ENCODE measurements at places on chromosomes 3 and 15. TPM values are rescaled to one million over a fixed set of nuclear protein-coding genes. Genes with fewer than 3 reads are reported as not detected.

Gene CDHR4
- not detected for polyA plus RNA-seq

Gene TYRO3
- 166 TPM for polyA plus RNA-seq

Gene STRA6
- polyA plus RNA-seq, result 25.0 TPM

Gene LOXL1
- polyA plus RNA-seq, result 84.6 TPM

Gene DLL4
- polyA plus RNA-seq, result 6.9 TPM

Gene RASGRP1
- 13.9 TPM for polyA plus RNA-seq

Gene CCDC32
- polyA plus RNA-seq, result 28.8 TPM

Gene COL8A1
- 5.4 TPM for polyA plus RNA-seq

Gene PRKCD
- 17.8 TPM for polyA plus RNA-seq

Gene PPP1R14D
- 0.48 TPM for polyA plus RNA-seq

Gene ITIH4
- 11.0 TPM for polyA plus RNA-seq

Gene ISLR2
- 1.6 TPM for polyA plus RNA-seq

Gene GRAMD1C
- polyA plus RNA-seq, result 17.7 TPM

- no peak for DNase-seq
Observed at GRCh38 chr3:110318108-110318507, 753.5 kb upstream of the NECTIN3 start.

DNA sequence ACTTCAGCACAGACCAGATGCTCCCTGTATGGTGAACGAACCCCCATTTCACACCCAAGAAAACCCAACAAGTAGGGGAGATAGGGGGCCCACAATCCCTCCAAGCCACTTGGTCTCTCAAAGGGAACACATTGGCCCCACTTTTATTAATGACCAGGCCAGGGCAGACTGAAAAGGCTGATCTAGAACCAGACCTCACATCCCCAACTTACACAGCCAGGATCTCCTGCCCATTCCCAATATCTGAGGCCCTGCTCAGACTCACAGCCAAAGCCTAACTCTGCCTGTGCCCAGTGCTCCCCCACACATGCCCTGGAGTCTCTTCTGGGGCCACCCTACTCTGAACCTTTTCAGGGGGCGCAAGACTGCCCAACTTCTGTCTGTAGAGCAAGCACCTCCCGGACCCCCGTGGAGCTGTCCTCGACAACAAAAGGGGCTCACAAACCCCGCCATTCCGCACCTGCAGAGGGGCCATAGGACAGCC, 1.8 kb downstream of the PLXNB1 start:
- no peak for DNase-seq

GRCh38 chr15:71708741-71709140, 101.6 kb upstream of the NR2E3 start:
- no peak for DNase-seq

DNA sequence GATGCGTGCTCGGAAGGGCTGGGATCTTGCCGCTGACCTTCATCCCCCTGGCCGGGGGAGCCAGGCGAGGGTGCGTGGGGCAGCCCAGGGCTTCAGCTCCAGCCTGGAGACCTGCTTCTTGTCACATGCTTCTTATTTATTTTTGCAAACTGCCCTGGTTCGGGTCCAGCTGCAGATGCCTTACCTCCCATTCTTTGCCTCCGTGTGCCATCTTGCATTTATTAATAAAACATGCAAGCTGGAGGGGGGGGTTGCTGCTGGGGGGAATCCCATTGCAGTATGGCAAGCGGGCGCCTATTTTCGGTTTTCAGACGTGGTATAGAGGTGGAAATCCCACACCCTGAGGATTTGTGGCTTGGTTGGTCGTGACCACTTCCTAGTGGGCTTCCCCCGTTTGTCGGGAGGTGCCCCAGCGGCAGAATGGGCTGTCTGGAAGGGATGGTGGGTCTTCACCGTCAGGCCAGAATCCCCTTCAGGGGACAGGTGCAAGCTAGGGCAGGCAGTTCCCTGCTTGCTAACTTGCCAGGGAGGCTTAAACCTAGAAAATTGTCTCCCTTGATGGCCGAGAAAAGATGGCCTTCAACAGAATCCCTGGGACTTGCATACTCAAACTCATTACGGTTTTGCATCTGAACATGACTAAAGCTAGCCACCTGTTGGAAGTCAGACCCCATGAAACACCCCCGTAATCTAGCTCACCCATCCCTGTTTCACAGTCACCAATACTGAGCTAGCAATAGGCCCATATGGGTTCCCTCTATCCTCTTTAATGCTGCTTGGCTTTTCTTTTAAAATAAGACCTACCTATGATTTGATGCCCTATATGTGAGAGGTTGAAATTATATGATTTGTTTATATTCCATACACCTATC, 569 bp downstream of the TMEM266 start:
- no peak for DNase-seq

DNA sequence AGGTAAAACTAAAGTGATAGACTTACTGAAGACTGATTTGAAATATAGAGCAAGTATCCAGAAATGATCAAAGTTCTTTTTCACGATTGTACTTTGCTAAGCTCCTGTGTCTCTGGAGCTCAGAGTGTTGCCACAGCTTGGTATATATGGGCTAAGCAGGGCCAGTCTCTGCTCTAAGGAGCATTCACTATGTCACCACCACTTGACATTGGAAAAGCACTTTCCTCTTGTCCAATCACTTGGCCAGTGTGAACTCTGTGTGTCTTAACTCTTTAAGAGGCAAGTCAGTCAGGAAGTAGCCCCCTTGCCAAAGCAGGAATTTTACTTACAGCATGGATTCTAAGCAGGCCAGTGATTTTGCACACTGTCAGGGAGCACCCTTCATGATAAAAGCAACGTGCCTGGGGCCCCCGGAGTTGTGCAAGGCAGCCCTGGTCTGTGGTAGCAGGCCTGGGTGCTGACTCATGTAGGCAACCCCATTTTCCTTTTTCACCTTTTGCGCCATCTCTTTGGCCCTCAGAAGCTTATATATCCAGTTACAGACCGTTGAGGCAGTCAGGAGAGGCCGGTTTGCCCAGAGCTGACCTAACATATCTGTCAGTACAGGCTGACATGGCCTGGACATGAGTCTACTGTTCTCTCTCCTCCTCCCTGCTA, 73.0 kb downstream of the HCN4 start:
- DNase-seq, result no peak

DNA sequence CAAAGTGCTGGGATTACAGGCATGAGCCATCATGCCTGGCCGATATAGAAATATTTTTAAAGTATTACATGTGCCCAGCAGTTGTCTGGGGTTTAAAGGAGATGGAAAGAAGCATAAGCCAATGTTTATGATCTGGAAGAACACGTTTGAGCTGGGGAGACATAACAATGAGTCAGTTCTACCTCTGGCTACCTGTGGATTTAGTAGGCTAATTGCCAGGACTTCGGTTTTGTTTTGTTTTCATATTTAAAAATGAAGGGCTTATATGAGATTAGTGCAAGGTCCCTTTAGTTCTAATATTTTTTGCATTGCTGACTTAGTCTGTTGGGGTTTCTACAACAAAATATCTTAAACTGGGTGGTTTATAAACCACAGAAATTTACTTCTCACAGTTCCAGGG, 22.9 kb upstream of the TNFSF10 start:
- DNase-seq, result no peak

DNA sequence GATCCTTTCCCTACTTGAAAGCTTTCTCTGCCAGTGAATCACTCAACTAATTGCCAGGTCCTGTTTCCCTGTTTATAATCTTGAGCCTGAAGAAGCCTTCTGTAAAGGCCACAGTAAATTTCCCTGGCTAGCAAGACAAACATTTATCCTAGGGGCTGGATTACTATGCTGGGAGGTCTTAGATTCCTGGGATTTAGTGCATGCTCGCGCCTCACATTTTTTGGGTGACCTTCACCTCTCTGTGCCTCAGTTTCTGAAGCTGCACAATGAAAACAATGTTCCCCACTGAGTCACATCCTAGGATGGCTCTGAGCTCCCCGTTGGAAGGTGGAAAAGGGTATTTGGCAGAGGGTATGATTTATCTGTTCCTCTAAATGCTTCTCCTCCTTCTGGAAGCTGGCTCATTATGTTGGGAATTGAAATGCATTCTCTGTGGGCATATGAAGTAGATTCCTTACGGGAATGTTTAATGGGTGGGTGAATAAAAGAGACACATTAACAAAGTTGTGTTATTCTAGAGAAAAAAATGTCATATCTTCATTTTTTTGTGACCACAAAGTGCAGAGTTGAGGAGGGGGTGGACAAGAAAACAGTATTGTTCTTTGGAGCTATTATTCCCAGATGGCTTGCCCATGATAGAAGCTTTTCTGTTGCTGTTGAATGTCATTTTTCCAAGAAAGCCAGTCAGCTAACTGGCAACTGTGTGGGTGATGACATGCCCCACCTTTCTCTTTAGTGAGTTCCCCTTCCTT, 32.4 kb downstream of the LSM3 start:
- DNase-seq, result no peak

- no peak for DNase-seq
Observed at GRCh38 chr3:100073714-100074307, 40.5 kb downstream of the FILIP1L start.

DNA sequence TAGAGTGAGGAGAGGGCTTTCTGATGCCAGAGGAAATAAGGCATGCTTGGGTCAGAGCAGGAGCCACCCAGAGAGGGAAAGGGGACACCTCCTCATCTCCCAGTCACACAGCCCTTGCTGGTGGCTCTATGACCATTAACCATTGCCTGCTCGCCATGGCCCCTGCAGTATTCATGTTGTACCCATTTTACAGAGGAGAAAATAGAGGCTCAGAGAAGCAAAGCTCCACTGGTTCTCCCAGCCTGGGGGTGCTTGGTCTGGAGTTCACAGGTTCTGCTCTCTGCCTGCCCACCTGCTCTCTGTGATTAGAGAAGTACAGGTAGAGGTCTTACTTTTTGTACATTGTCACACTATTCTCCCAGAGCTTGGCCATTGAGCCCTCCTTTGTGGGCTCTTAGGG, 56.2 kb downstream of the LINGO1 start:
- DNase-seq, result no peak

DNA sequence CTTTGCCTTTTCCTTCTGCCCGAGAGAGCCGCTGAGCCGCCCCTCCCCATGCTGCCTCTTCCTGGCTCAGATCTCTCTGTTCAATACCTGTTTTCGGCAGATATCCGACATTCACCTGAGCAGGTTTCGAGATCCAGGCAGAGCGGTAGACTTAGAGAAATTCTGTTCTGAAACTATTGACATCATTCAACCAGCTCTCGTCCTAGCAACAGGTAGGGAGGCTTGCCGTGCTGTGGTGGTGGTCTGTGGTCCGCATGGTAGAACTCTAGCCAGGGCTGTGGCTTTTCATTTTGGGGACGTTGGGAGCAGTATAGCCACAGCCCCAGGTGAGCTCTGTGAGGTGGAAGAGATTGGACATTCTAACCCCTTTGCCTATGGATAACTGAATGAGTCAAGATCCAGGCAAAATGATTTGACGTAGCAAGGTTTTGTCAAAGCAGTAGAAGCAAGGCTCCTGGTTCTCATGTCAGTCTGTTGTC, 810 bp downstream of the TMEM62 start:
- no peak for DNase-seq

GRCh38 chr15:60571008-60571420, 92.1 kb upstream of the ICE2 start:
- DNase-seq, result no peak

GRCh38 chr15:60087561-60087960, 83.5 kb downstream of the FOXB1 start:
- no peak for DNase-seq

DNA sequence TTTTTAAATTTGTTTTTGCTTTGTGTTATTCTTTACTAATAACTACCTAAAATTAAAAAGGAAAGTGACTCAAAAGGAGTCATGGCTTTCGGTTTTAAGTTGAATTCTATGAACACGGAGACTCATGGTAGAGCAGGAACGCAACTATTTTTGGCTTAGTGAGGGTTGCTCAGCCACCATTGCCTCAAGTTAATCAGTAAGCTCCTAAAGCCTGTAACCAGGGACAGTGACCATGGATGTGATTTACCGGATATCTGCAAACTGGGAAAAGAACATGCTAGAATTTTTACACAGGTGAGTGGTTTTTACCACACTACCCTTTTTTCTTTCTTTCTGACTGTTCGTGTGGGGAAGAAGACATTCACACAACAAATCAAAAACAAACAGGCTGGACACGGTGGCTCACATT, 11.8 kb downstream of the SLC12A8 start:
- DNase-seq, result no peak

GRCh38 chr3:101932326-101933068, 83.2 kb downstream of the NFKBIZ start:
- no peak for DNase-seq

- no peak for DNase-seq
Observed at GRCh38 chr3:192255839-192256238, 471.5 kb downstream of the FGF12 start.

- no peak for DNase-seq
Observed at GRCh38 chr15:52180196-52180835, 10.9 kb downstream of the GNB5 start.

DNA sequence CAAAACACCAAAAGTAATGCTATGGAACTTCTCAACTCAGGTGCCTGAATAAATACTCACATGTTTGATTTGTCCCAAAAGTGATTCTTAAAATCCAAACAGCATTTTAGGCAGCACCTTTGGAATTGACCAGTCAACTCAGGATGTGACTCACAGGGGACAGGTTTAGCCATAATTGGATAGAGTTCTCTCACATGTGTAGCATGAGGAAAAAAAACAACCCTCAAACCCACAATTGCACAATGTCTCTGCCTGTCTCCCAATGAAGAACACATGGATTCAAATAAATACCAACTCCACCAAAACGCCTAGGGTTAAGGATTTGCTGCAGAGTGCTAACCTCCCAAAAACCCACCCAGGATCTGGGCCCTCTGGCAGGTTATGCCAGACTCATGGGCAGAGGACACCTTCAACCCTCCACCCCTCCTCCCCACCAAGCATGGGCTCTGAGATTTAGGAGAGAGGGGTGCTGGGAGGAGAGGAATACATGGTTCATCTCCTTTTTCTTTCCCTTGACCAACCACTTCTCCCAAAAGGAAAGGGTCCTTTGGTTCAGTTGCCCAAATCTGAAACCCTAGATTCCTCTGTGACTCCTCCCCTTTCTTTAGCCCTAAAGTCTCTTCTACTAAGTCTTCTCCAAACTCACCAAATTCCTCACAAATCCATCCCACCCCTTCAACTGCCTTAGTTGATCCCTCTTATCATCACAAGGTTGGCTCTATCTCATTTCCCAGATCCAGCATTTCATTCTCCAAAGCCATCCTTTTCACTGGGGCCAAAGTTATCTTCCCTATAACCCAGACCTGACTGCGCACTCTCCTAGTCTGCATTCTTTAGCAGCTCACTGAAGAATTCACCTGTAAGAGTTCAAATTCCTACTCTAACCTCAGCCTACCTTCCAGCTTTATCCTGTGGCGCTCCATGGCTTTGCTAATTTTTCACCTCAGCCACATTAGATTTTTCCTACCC, 7.7 kb downstream of the RYK start:
- DNase-seq, result no peak

- DNase-seq, result no peak
Observed at GRCh38 chr3:195549931-195550519, 6.9 kb upstream of the PPP1R2 start.

GRCh38 chr15:80929689-80930088, 59.9 kb downstream of the MESD start:
- no peak for DNase-seq

GRCh38 chr15:78365917-78366316, 25.8 kb downstream of the CRABP1 start:
- DNase-seq, result no peak

DNA sequence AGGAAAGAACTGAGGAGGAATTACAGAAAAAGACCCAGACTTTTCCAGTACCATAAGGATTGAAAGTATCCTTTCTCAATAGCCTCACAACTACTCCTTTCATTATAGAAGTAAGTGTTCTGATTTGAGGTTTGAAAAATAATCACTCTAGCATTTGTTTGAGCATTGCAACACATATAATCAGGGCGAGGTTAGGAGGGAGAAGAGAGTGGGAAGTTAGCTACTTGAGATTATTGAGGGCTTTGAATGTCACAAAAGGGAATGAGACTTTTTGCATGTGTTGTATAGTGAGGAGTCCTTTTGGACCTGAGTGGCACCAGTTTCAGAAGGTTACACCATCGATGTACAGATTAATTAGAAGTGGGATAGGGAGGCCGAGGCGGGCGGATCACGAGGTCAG, 65.2 kb upstream of the TNIK start:
- no peak for DNase-seq

All from left renal cortex interstitium (tissue), 4 donors.